ENCODE measurements at places on chromosomes 2 and 18.

GRCh38 chr2:110679337-110679707, 1.5 kb upstream of the BUB1 start:
- no peak for DNase-seq

GRCh38 chr18:24272229-24272525, 125.4 kb downstream of the OSBPL1A start:
- DNase-seq, result no peak

GRCh38 chr2:40299781-40300180, 152.1 kb downstream of the SLC8A1 start:
- no peak for DNase-seq

DNA sequence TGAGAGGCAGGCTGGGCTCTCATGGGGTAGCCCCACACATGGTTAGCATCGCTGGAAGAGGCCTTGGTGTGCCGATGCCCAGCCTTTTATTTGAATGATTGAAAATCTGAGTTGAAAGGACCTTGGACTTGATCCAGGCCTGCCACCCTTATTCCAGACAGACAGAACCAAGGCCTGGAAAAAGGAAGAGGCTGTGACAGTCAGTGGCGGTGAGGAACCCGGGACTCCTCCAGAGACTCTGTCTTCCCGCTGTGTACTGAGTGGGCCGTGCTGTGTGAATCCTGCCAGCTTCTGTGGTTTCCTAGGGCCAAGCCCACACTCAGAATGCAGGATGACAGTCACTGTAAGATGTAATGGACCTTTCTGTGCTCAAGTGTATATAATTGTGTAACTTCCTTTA, 218.5 kb downstream of the LDLRAD4 start:
- DNase-seq, result no peak

DNA sequence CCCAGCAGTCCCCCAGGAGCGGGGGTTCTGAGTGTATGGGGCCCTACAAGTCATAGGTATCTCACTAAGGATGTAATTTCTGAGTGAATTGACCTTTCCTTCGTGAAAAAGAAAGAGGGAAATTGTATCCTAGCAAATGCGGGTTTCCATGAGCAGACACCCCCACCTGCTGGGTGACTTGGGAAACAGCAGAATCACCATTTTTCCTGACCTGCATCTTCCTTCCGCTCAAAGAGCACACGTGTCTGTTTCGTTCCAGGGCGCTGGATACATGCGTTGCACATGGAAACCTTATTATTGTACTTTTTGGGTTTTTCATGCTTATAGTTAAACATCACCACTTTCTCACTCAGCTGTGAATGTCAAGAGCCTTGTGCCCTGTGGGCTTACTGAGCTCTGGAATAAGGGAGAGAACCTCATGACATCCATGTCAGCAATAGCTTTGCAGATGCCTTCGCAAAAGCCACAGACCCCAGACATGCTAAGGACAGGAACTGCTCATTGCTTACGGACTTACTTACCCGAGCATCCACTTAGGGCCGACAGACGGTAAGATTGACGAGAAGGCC, 132.8 kb downstream of the TPO start:
- DNase-seq, result no peak
